Bronchial epithelial cell (primary cell): ENCODE measurements at places on chromosomes 1 and 21. TPM values are rescaled to one million over a fixed set of nuclear protein-coding genes. Genes with fewer than 3 reads are reported as not detected.

GUCA2A gene
- total RNA-seq = not detected in 2 replicates

CHIT1 gene
- total RNA-seq = under 0.01 TPM in 2 replicates

LCE2A gene
- not detected in 2 replicates for total RNA-seq

TMEM269 gene
- under 0.01 TPM in 2 replicates for total RNA-seq

SLC5A9 gene
- not detected in 2 replicates for total RNA-seq

FAM151A gene
- not detected in 2 replicates for total RNA-seq

ANGPTL3 gene
- not detected in 2 replicates for total RNA-seq

THEMIS2 gene
- 2.1 and 2.4 TPM in 2 replicates for total RNA-seq

KCNA2 gene
- not detected in 2 replicates for total RNA-seq

ZFP69B gene
- total RNA-seq = 1.6 and 2.6 TPM in 2 replicates

LIPI gene
- not detected in 2 replicates for total RNA-seq

OXCT2 gene
- total RNA-seq = 1.0 and 1.1 TPM in 2 replicates

FGR gene
- total RNA-seq = 0.13 and 1.1 TPM in 2 replicates

BSND gene
- total RNA-seq = under 0.01 TPM in 1 of 2 replicates, not detected in the other

SIM2 gene
- 0.26 TPM in 2 replicates for total RNA-seq

ZNF362 gene
- total RNA-seq = 0.51 and 1.1 TPM in 2 replicates

CYP4Z1 gene
- not detected in 2 replicates for total RNA-seq

NBPF6 gene
- not detected in 2 replicates for total RNA-seq

CD1B gene
- total RNA-seq = not detected in 2 replicates

ERG gene
- total RNA-seq = under 0.01 TPM in 1 of 2 replicates, not detected in the other

COL24A1 gene
- total RNA-seq = under 0.01 TPM in 2 replicates

SPRR2B gene
- total RNA-seq = not detected in 2 replicates

GJC2 gene
- total RNA-seq = 2.9 and 5.5 TPM in 2 replicates

MTF1 gene
- total RNA-seq = 3.7 and 5.6 TPM in 2 replicates

SERTAD4 gene
- total RNA-seq = 0.26 and 0.64 TPM in 2 replicates

TTLL10 gene
- not detected in 2 replicates for total RNA-seq

CLDN17 gene
- 2.3 TPM in 1 of 2 replicates, not detected in the other for total RNA-seq
